KBM-7 (cell line): ENCODE measurements at places on chromosomes 7 and 10.

GRCh38 chr7:41103331-41103730, 599.6 kb downstream of the INHBA start:
- no peak for DNase-seq

DNA sequence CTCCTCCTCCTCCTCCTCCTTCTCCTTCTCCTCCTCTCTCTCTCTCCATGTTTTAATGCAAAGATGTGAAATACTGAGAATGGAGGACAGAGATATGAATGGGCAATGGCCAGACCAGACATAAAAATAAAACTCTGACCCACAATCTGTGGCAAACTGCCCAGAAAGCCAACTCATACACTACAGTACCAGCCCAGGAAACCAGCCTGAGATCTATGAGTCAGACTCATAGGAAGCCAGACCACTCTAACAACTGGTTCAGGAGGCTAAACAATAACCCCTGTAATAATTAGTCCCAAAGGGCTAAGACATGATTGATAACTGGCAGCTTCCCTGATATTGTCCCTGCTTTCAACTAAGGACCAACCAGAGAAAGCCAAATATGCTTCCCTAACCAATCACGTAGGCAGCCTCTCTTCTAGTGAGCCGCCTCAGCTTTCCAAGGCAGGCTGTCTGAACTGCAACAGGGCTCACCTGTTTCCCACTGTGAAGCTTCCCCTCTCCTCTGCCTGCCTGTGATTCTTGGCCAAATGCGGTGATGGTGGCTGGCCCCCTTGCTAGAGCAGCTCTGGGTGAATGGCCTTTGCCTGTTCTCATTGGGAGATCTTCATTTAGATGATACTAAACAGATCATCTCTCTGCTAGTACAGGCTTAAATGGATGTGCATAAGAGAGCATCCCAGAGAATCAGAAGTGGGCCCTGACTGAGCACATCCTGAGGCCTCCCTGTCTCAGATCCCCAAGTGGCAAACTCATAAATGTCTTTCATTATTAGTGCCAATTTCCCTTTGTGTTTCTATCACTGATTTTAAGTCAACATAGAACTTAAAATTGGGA, 817.6 kb downstream of the TNS3 start:
- DNase-seq, result no peak

DNA sequence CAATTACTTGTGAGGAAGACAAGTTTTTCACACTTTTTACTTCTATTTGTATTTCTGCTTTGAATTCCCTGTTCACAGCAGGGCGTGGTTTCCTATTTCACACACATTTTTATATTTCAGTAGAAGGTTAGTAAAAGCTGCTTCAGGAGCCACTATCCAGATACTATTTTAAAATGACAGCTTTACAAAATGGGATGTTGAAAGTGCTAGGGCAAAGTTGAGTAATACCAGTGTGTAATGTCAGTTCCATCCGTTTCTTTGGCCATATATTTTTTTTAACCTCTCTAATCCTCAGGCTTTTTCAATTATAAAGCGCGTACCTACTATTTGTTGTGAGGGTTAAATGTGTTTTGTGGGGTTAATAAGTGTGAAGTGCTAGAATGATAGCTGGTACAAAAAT, 276.6 kb downstream of the GPR158 start:
- no peak for DNase-seq

DNA sequence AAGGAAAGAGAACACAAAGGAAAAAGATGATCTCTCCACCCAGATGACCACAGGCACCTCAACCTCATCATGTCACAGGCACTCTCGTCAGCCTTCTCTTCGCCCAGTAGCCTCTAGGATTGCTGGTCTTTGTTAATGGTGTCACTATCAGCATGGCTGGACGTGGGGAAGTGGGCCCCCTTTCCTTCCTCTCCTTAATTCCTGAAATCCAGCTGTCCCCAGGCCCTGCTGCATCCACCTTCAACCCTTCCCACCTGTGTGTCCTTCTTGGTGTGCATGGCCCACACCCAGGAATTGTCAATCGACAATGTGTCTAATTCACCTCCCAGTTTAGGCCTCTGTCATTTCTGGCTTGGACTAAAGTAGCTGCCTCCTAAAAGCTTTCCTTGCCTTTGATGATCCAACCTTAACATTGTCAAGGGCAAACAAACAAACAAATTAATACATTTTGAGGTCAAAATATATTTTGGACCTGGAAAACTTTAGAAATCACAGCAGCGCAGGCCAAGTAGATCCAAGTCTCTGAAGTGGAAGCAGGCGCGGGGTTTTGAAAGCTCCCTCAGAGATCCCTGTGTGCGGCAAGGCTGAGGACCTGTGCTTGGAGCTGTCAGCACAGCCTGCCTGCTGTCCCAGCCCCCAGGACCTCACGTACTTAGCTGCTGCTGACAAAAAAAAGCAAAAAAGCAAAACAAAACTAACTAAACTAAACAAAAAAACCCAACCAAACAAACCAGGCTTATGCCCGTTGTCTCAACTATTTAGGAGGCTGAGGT, 193.3 kb upstream of the LYZL2 start:
- no peak for DNase-seq

- DNase-seq, result no peak
These were observed 95.3 kb downstream of the PIP4K2A start for GRCh38 chr10:22619101-22619500.

GRCh38 chr7:1537535-1538412, 7.3 kb downstream of the MAFK start:
- DNase-seq, result no peak

GRCh38 chr7:17846935-17847334, 93.4 kb downstream of the SNX13 start:
- no peak for DNase-seq

DNA sequence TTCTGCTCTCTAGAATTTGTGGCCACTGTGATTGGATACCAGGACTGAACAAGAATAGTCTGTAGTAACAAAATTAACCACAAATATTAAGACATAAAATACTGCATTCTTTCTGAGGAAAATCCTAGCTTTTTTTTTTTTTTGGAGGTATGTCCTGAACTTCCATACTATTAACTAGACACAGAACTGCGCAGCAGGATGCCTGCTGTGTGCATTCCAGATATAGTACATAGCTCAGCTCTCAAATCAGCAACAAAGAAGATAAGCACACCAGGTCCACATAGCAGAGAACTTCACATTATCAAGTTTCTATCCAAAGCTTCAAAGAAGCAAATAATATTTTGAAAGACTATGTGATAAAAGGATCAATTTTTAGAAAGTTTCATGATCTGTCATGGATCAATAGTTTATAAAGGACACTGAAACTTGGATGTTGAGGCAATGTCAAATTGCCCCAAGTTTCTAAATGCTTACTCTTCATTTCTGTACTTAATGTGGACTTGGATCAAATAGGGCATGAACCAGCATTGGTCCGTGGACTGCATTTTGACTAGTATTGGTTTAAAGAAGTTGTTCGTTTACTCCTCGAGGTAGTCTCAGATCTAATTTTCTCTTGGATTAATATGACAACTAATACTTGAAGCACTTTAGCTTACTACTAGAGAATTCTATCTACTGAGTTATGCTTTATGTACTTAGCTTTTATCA, 15.4 kb downstream of the NAMPT start:
- DNase-seq, result no peak

- DNase-seq, result no peak
These were observed 205.2 kb downstream of the GRM8 start for GRCh38 chr7:127047521-127047920.

- DNase-seq, result no peak
These were observed 85.4 kb downstream of the CCNY start for GRCh38 chr10:35421553-35422178.

DNA sequence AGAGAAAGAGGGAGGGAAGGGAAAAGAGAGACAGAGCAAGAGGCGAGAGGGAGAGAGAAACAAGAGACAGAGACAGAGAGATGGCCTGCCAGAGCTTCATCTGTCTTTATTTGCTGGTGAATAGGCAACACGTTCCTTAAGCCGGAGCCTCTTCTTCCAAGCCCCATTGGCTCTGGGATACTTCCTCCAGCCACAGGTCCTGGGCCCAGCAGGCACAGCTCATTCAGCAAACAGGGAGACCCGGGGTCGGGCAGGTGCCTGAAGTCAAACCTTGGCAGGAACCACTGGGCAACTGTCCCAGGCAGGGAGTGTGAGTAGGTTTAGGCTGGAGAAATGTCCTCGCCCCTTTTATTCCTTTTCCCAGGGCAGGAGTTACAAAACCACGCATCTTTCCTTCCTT, 68.2 kb downstream of the MYL10 start:
- no peak for DNase-seq

DNA sequence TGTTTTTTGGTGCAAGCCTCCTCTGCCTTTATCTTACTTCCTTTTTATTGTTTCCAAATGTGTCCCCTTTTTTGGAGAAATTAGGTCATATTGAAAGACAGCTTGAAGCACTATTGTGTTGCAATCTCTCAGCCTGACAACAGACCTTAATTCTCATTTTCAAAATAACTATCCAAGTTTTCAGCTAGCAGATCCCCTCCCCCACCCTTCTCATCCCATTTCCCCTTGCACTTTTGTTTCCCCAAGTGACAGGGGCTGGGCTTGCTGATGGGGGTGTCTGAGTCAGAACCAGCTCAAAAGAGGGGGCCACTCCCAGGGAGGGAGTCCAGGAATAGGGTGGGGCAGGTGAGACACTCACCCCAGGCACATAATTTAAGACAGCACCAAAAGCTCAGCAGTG, 75.3 kb downstream of the MKI67 start:
- DNase-seq, result peak; percentile 20

- no peak for DNase-seq
These were observed 147.9 kb downstream of the CPEB3 start for GRCh38 chr10:92142949-92143348.

- no peak for DNase-seq
These were observed 523.9 kb downstream of the SUGCT start for GRCh38 chr7:40658729-40659128.

GRCh38 chr10:3115685-3116084, 48.3 kb downstream of the PFKP start:
- DNase-seq, result no peak

- no peak for DNase-seq
These were observed 149.8 kb downstream of the DOCK4 start for GRCh38 chr7:112056409-112056808.

- DNase-seq, result no peak
These were observed 76.6 kb downstream of the TCF7L2 start for GRCh38 chr10:113026679-113027078.

GRCh38 chr10:30789806-30790205, 160.3 kb upstream of the LYZL2 start:
- DNase-seq, result no peak

GRCh38 chr10:46319389-46319788, 32.6 kb downstream of the ANTXRL start:
- no peak for DNase-seq

DNA sequence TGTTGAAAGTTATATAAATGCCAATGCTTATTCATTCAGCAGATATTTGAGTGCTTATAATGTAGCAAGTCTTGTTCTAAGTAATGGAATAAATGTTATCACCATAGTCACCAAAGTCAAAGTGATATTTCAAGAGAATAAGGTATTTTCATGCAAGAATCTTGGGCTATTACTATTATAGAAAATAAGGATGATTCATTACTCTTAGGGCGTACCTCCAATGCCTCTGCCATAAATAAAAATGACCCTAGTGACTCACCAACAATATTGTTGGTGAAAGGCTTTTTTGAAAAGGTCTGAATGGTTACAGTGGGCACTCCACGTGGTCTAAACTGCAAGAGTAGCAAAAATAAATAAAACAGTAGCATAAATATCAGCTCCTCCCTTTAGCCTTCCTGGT, 68.4 kb downstream of the RALA start:
- no peak for DNase-seq

DNA sequence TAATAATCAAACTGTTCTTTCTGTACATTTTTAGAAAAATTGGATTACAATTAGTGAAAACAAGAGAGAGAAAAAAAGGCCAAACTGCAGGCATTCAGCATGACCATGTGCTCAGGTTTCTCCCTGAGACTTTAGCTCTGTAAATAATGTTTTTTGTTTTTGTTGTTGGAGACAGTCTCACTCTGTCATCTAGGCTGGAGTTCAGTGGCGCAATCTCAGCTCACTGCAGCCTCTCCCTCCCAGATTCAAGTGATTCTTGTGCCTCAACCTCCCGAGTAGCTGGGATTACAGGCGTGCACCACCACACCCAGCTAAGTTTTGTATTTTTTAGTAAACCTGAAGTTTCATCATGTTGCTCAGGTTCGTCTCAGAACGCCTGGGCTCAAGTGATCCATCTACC, 23.0 kb downstream of the BZW2 start:
- no peak for DNase-seq

GRCh38 chr10:48939790-48940325, at the start of gene LRRC18:
Gene LRRC18 (minus strand): TSS chr10:48939840. CDS start chr10:48914155, 25,685 bp downstream.
- DNase-seq, result no peak

- DNase-seq, result peak; percentile 90
These were observed at the start of gene UNC5B for GRCh38 chr10:71212318-71213126. Gene UNC5B (plus strand): TSS chr10:71212570. CDS start chr10:71212986, 416 bp downstream.

GRCh38 chr7:129503725-129504124, 1.4 kb downstream of the SMKR1 start:
- DNase-seq, result no peak

- no peak for DNase-seq
These were observed 62.8 kb upstream of the CUX1 start for GRCh38 chr7:101754424-101755159.

- DNase-seq, result no peak
These were observed 143.8 kb downstream of the C7orf25 start for GRCh38 chr7:42768045-42768444.

DNA sequence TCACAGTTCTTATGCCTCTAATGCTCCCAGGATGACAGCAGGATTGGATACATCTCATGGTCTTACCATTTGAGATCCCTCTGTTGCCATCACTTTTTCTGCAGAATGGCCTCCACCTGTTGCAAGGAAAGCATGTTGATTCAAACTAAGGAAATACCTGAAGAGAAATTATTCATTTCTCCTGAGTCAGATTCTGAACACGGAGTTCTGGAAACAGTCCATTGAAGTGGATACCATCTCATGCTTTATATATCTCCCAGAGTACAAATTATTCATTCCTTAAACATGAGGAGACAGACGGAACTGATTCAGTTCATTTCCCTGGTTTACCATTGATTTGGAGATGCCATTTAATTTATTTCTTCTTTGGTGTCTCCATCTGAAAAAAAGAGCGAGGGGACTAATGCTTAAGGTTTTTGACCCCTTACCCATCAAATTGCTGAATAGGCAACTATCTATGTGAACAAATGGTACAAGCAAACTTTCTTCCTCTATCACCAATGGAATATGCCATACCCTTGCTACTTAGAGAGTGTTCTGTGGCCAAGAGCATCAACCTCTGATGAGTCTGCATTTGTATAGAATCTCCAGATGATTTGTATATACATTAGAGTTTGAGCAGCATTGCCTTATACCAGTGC, 305.0 kb upstream of the LRGUK start:
- DNase-seq, result no peak
